ENCODE measurements at places on chromosomes 11 and 22.

DNA sequence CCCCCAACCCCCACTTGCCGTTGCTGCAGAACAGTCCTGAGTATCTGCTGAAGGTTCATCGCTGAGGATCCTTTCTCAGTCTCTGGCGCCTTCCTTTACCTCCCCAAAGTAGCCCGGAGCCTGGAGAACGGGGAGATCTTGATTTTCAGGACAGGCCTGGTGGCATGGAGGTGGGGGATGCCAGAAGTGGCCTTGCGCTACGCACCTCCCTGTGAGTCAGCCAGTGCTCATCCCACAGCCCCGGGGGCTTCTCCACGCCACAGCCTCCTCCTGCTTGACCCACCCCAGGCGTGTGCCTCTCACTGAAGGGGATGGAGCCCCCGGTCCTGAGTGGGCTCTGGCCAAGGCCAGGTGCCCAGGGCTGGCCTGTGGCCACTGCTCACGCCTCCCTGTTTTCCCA is 339.6 kb downstream of the TBC1D22A start:
- DNase-seq: no peak

DNA sequence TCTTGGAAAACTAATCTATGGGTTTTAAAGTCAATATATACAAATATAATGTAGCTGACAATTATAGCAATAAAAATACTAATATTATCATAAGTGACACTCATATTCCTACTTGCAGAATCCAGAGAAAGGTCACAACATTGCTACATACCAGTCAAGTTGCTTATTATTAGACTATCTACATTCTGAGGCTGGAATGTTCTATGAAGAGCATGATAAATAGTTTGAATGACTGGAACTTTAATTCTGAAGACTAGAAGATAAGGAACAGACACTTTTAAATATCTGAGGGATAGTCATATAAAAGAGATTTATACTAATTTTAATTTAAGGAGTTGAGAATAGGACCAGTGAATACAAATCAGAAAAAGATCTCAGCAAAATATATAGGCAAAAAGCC is 146.0 kb downstream of the GUCY1A2 start:
- DNase-seq: no peak

GRCh38 chr22:43654271-43654670 is 157.8 kb downstream of the EFCAB6 start:
- no peak for DNase-seq

- DNase-seq: no peak
Observed at GRCh38 chr11:47259232-47259977, 1.6 kb downstream of the NR1H3 start.

DNA sequence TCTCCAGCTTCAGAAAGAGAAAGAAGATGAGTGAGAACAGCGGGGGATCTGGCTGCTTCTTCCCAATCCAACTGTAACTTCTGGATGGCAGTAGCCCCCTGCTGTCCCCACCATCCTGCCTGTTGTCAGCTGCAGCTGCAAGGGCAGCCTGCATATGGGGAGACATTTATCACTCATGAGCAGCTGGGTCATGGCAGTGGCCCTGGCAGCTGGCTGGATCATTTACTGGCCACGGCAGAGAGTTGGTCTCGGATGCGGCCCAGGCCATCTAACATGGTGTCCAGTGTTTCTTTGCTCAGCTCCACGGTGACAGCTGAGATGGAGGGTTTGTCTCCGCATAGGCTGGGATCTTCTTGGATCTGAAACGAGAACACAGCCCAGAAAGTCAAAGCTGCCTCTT is 14.8 kb downstream of the COMMD9 start:
- no peak for DNase-seq

- DNase-seq: no peak
Observed at GRCh38 chr11:102611291-102611690, 13.8 kb downstream of the MMP20 start.

DNA sequence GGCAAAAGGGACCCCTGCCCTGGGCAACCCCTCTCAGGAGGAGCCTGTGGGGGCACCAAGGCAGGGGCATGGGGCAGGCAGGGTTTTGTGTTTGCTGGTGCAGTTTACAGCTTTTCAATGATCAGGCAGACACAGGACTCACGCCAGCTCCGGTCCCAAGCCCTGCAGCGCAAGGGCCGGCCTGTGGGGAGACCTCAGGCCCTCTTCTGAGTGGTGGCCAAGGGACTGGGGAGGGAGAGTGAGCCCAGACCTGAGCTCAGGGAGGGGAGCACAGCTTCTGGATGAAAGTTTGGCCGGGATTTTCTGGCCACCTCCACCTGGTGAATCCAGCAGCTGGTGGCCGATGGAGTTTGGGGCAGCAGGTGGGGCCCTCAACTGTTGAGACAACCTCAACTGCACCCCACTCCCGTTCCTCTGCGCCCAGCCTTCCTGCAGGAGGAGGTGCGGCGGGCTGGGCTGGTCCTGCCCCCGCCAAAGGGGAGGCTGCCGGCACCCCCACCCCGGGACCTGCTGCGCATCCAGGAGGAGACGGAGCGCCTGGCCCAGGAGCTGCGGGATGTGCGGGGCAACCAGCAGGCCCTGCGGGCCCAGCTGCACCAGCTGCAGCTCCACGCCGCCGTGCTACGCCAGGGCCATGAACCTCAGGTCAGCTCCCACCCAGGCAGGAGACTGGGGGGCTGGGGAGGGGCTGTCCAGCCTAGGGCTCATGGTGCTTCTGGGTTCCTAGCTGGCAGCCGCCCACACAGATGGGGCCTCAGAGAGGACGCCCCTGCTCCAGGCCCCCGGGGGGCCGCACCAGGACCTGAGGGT is 3.6 kb downstream of the TCIRG1 start:
- no peak for DNase-seq

DNA sequence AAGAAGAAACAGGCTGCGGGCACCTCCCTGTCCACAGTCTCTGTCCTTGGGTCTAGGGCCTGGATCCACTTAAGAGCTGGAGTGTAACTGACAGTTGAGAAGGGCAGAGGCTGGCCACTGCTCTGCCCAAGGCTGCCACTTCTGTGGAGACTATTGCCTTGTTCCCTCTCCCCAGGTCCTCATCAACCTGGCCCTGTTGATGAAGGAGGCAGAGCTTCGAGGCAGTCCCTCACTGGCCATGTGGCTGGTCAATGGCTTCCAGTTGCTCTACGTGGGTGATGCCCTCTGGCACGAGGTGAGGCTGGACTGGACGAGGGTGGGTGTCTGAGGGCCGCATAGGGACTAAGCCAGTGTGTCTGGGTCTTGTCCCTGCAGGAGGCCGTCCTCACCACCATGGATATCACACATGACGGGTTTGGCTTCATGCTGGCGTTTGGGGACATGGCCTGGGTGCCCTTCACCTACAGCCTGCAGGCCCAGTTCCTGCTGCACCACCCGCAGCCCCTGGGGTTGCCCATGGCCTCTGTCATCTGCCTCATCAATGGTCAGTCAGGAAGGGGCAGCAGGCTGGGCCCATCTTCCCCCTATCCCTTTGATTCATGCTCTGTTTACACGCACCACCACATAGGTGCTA is 2.8 kb downstream of the ZNHIT2 start:
- no peak for DNase-seq

DNA sequence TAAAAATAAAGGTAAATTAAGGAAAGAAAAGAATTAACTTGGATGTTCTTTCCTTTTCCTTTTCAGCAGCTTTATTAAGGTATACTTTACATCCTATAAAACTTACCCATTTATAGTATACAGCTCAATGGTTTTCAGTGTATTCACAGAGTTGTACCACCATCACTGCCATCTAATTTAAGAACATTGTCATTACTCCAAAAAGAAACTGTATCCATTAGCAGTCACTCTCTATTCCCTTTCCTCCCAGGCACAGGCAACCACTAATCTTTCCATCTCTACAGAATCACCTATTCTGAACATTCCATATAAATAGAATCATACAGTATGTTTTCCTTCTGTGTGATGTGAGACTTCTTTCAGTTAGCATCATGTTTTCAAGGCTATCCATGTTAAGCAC is 38.9 kb upstream of the TNRC6B start:
- DNase-seq: no peak

DNA sequence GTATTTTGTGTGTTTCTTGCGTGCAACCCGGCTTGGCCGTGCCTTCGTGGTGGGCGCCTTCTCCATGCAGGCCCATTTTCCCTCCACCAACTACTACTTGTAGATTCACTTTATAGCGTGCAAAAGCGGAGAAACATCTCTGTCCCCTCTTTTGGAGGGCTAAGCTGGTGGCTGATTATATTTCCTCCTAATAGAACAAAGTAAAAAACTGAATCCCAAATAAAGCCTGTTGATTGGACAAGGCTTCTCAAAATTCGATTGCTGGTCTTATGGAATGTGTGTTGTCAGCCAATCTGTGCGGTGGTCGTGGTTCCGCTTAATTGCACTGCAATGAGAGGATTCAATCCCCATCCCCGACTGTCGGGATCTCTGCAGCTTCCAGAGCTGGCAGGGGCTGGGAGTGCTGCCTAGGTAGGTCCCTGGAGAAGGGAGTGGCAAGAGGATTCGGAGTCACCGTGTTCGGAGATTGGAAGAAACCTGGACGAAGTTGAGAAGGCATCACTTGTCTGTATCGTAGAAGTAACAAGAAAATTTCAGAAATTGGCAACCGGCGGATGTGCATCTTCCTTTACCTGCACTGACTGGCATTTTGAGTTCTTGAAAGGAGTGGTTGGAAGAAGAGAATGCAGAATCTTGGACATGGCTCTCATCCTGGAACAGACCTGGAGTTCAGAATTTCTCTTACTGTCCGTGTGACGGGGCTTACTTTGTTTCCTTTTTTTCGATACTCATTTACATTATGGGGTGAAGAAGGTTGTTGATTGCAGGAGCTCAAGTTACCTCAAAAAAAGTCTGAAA is 1.1 kb downstream of the HMGXB4 start:
- no peak for DNase-seq

GRCh38 chr11:117489999-117490679 is 162.5 kb downstream of the CEP164 start:
- no peak for DNase-seq

DNA sequence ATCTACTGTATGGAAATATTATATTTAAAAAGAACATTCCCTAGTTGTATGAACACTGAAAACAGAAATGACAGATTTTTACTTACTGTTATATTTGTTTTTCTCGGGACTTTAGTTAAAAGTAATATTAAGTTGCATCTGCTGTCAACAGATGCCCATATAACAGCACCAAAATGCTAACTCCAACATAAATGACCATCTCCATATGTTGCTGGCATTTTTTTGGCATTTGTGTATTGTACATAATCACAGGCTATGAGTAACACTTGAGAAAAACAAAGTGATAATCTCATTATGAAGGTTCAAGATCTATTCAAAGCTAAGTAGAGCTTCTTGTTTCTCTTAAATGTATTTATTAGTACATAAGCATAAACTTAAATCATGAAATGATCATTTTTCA is 172.0 kb downstream of the CNTN5 start:
- no peak for DNase-seq

GRCh38 chr22:44332946-44333345 is 20.2 kb upstream of the SHISAL1 start:
- no peak for DNase-seq

DNA sequence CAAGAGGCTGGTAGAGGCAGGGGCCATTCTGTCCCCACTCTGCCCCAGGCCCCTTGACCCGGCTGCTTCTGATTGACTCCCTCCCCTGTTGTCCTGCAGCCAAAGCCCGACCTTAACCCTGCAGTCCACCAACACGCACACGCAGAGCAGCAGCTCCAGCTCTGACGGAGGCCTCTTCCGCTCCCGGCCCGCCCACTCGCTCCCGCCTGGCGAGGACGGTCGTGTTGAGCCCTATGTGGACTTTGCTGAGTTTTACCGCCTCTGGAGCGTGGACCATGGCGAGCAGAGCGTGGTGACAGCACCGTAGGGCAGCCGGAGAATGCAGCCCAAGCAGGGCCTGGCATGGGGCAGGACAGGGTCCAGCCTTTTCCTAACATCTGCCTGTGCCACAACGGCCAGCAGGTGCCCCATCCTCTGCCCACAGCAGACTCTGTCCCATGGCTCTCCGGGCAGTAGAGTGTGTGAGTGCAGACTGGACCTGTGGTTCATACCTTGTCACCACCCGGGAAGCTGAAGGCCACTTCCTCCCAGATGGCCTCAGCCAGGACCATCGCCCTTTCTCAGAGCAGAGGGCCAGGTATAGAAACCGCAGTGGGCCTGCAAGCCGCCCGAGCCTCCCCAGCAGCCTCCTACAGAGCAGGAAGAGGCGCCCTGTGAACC is 26.8 kb upstream of the MGAT3 start:
- no peak for DNase-seq

- DNase-seq: no peak
Observed at GRCh38 chr11:45145379-45146071, 914 bp upstream of the PRDM11 start.

DNA sequence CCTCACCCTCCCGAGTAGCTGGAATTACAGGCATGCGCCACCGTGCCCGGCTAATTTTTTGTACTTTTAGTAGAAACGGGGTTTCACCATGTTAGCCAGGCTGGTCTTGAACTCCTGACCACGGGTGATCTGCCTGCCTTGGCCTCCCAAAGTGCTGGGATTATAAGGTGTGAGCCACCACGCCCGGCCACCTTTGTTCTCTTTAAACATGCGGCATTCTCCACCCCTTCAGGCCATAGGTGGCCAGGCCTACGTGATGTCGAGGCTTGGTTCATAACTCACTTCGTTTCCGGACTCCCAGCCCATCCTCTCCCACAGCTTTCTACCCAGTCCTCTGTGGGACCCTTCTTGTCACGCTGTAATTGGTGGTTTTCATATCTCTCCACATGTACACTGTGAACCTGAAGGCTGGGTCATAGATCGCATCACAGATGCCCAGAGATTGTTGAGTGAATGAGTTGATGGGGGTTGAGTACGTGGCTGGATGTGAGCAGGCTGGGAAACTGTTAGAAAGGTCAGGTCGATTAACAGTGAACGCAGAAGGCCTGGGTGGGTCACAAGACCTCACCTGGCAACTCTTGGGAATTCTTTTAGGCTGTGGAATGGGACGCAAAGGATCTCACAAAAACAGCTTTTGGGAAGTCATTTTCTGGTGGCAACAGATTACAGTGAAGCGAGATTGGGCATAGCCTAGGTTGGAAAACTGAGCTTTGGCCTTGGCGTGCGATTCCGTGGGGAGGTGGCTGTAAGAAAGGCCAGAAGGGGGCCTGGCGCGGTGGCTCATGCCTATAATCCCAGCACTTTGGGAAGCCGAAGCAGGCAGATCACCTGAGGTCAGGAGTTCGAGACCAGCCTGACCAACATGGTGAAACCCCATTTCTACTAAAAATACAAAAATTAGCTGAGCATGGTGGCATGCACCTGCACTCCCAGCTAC is 44.5 kb downstream of the ST14 start:
- no peak for DNase-seq

- no peak for DNase-seq
Observed at GRCh38 chr11:123062892-123063825, 1.2 kb upstream of the HSPA8 start.

Measured in stimulated activated CD4-positive, alpha-beta T cell treated with anti-CD3 and anti-CD28 coated beads, TNF-alpha, amount 100 ng/mL, for 1 hour (primary cell).